ENCODE measurements at places on chromosomes 6 and 20.

DNA sequence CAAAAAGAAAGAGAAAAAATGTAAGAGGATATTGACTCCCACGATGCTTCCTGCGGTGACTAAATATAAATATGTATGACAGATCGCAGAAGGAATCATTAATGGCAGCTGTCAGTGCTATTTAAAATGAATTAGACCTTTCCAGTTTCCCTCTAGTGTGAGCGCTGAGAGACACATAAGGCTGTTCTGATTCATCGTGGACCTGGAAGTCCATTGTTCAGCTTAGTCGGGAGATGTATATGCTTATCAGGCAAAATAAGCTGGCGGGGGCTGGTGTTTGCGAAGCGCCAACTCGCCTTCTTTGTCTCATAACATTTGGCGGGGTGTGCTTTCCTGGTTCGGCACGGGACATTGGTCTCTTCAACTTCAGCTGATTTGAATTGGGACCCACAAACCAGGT is 95.4 kb downstream of the CDH4 start:
- DNase-seq: no peak

DNA sequence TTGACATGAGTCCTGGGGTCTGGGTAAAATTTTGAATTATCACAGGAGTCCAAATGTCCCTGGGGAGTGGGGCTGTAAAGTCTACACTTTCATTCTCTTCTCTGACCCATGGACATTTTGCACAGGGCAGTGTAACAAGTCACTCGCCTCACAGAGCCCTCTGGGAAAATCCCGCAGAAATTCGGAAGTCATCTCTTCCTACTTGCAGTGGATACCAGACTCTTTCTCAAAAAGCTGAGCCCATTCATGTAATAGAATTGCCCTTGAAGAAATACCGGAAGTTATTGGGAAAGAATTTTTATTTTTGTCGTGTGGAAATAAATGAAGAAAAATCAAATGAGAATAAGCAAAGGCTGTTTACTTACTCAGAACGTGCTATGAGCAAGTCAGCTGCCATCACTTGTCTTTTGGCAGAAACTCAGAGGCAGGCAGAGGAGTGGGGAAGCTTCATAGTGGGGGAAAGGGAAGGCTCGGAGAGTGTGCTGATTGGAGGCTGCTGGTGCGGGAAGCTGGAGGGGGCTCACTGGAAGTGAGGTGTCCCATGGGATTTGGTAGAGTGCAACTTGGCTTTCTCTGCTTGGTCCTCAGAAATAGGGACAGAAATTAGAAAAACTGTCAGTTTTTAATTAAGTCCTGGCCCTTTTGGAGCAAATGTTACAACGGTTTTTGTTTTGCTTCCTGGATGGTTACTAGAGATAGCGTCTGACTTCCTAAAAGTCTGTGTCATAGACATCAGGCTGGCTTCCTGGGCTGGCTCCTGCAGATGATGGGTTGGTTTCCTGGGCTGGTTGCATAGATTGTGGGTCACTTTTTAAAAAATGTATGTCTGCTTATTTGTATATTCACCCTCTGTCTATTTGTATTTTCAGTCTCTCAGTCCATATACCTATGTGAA is 79.8 kb upstream of the EEF1E1 start:
- no peak for DNase-seq

GRCh38 chr20:16018881-16019280 is 554.4 kb downstream of the KIF16B start:
- no peak for DNase-seq

DNA sequence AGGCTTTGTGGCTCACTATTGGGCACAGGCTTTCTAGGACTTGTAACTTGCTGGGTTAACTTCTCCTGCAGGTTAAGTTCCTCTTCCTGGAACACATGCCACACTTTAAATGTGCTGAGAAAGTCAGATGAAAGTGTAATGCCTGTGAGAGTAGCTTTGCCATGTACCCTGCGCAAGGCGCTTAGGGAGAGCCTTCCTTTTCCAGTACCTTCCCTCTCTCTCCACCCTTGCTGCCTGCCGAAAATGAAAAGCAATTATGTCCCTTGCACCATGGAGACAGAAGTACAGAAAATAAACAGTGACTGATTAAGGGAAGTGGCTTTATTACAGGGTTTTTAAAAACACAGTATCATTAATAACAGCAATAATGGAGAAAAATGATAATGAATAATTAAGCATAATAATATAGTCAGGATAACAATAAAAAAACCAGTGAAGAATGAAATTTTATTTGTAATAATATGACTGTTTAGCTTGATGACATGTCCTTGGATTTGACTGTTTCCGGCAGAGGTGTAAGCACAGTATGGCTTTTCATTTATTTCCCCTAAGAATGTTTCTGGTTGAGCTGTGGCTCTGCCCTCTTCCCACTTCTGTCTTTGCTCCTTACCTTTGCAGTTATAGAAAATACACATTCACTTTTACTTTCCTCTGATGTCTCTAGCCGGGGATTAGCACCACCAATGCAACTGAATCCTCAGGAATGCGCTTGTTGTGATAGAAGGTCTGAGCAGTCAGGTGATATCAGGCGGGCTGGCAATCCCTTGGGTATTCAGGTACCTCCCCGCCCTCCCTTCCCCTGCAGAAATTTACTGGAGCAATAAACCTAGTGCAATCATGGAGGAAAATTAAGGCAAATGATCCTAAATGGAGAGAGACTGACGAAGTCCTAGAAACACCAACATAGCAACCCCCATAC is 472.3 kb upstream of the CITED2 start:
- DNase-seq: no peak

GRCh38 chr6:37889051-37889450 is 69.5 kb downstream of the ZFAND3 start:
- DNase-seq: no peak

DNA sequence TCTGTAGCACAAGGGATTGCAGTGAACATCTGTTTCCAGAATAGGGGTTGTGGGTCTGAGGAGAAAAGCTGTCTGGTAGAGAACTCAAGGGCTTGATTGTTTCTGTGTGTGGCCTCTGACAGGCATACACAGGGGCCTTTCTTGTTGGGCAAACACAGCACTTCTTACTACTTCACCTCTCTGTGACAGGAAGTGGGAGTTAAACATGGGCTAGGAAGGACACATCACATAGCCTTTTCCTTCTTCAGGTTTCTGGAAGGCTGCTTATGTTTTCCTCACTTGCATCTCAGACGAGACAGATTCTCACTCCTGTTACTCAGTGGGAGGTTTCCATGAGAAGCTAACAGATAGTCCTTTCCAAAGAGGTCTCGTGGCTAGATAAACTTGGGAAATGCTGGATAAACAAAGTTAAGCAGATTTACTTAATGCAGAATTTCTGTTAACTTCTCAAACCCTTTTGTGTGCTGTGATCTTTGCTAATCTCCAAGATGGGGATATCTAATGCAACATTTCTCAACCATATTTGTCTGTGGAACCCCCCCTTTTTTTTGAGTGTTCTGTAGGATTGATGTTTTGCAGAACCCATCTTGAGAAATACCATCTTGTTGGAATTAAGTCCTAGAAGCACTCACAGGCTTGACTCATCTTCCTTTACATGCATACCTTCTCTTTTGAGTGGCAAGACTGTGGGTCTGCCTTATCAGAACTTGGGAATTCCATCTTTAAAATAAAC is 41.9 kb upstream of the RNF8 start:
- no peak for DNase-seq

DNA sequence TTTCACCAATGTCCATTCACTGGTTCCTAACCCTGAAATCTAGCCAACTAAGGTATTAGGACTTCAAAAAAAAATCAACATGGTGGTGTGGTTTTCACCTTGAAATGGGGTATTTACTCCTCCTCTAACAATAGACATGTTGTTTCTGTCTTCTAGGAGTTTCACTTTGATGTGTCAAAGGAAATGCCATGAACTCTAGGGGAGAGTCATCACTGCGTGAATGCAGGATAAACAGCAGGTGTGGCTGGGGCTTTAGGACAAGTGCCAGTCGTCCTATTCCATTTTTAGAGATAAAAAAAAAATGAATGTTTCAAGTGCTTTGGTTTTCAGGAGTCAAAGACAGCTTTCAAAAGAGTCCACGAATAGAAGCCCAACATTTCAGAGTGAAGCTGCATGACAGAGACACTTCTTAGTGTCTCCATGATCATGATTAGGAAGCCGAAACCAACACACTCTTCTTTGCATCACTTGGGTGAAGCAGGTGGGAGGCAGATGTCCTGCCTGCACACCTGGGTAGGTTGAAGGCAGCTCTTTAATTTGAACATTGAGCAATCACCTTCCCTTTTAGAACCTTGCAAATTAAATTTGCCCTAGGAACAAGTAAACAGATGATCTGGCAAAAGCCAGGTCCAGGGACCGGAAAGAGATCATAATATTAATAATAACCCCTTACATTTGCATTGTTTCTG is 328.5 kb upstream of the PRDM1 start:
- DNase-seq: no peak

DNA sequence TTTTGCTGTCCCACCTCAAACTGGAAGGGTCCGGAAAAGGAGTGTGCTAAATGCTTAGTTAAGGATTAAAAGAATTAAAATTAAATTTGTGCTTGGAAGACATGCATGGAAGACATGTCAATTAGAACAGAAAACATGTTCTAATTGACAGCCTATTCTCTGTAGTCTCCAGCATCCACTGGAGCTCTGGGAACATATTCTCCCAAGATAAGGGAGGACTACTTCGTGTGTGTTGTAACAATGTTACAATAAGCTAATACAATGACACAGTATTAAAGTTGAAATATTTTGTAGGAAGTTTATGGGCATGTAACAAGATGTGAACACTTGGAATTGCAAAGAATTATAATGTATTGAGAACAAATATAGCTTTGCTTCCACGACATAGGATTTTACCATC is 567.4 kb upstream of the CITED2 start:
- no peak for DNase-seq

- DNase-seq: no peak
These were observed 13.2 kb downstream of the RNF146 start for GRCh38 chr6:127279815-127280214.

- no peak for DNase-seq
These were observed at the start of gene TXLNB for GRCh38 chr6:139291813-139292619. Gene TXLNB, minus strand, starts transcription at chr6:139291998. Its CDS starts 3,099 bp downstream, at chr6:139288899.

GRCh38 chr20:59349277-59349676 is 48.9 kb downstream of the EDN3 start:
- no peak for DNase-seq

GRCh38 chr6:113732384-113732966 is 124.7 kb upstream of the MARCKS start:
- DNase-seq: peak; percentile 40

GRCh38 chr6:2756687-2757224 is 6.0 kb upstream of the MYLK4 start:
- no peak for DNase-seq

- no peak for DNase-seq
These were observed 54.1 kb downstream of the MYH7B start for GRCh38 chr20:35009665-35010328.

- DNase-seq: peak; percentile 70
These were observed 120.5 kb upstream of the PRSS16 start for GRCh38 chr6:27126815-27127537.

DNA sequence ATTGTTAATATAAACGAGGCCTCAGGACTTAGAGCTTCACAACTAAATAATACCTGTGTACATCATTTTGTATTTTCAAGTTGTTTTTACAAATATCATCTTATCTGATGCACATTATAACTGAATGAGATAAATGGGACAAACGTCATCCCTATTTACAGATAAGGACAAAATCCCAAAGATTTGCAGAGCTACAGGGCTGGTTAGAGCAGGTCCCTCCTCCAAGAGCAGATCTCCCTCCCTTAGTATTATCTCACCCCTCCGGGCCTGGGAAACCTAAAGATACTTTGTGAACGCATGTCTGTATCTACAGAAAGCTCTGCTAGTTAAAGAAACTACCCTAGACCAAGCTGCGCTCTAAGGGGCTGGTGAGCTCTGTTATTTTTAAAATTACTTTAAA is 130.4 kb upstream of the PROKR2 start:
- DNase-seq: peak; percentile 55

DNA sequence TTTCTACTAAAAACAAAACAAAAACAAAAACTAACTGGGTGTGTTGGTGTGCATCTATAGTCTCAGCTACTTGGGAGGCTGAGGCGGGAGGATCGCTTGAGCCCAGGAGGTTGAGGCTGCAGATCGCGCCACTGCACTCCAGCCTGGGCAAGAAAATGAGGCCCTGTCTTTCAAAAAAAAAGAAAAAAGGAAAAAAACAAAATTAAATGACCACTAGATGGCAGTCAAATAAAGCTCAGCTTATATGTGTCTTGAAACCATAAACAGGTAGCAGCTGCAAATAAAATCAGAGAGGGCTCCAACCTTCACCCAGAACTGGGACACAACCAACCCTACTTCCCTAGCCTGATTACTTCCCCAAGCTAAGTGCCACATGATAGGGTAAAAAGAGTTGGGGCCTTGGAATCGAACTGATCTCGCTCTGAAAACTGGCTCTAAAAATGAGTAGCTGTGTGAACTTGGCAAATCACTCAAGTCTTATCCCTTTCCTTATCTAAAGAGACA is 67.1 kb upstream of the ADGRF4 start:
- DNase-seq: peak; percentile 19

- DNase-seq: peak; percentile 50
These were observed 12.8 kb downstream of the ESF1 start for GRCh38 chr20:13771853-13772453.

DNA sequence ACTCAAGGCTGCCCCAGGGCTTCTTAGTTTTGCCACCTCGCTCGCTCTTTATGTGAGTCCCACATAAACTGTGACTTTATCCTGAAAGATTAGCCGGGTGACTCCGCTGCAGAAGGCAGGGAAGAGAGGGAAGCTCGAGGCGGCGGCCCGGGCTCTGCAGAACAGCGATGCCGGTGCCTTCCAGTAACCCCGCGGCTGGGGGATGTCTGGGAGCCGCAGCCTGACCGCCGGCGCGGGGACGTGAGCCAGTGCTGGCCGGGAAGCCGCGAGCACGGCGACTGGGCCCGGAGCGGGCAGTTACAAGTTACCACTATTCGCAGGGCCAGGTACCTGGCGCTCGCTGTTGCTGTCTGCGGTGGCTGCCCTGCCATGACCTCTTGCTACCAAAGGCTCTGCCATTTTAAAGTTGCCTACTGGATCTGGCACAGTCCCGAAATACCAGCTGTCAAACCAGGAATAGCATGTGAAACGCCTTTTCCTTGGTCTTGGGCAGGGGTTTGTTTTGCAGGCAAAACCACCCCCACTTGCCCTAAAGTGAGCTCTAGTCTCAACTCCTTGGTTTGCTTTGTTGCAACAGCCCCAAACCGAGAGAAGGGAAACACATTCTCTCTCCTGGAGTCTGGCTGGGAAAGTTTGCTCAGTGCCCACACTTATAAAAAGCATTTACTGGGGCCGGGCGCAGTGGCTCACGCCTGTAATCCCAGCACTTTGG is 124.0 kb upstream of the SLC2A12 start:
- peak; percentile 56 for DNase-seq

- no peak for DNase-seq
These were observed 170.9 kb upstream of the STXBP5 start for GRCh38 chr6:147033267-147033666.

DNA sequence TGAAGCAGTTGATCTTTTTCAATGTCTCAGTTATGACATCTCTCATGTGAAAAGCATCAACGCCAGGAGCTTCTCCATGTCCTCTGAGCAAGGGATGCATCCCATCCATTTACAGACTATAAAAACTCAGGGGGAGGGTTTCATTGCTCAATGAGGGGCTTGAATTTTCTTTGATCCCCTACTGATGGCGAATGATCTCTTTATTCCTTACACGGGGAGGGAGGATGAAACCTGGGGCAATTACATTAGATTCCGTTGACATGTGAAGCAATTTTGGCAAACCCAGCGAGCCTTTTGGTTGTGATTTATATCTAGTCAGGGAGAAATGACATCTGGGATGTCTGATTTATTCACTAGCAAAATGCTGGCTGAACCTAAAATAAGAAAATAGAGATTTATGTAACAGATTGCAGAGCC is 268.9 kb downstream of the HIVEP2 start:
- DNase-seq: no peak

Measured in SK-N-SH (cell line).